CD4-positive, alpha-beta T cell treated with Interleukin-4 for 1 hour (primary cell): ENCODE measurements at places on chromosomes 4 and X.
A peak's percentile ranks its signal among the peaks of the same experiment; 100 is the strongest.

- DNase-seq: no peak
These were observed 56.0 kb downstream of the SPRY1 start for GRCh38 chr4:123452616-123453015.

DNA sequence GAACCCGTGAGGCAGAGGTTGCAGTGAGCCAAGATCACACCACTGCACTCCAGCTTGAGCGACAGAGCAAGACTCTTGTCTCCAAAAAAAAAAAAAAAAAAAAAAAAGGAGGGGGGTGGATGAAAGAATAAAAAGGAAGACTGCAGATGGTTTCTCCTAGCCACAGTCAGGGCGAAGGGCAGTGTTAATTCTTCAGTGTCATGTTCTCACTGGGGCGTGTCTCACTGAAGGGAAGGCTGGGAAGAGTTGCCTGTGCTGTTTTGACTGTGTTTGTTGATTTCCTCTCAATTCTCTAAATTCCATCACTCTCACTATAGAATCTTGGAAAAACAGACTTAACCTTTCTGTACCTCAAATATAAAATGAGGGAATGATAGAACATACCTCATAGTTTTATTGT is 71.6 kb upstream of the DHX15 start:
- no peak for DNase-seq

DNA sequence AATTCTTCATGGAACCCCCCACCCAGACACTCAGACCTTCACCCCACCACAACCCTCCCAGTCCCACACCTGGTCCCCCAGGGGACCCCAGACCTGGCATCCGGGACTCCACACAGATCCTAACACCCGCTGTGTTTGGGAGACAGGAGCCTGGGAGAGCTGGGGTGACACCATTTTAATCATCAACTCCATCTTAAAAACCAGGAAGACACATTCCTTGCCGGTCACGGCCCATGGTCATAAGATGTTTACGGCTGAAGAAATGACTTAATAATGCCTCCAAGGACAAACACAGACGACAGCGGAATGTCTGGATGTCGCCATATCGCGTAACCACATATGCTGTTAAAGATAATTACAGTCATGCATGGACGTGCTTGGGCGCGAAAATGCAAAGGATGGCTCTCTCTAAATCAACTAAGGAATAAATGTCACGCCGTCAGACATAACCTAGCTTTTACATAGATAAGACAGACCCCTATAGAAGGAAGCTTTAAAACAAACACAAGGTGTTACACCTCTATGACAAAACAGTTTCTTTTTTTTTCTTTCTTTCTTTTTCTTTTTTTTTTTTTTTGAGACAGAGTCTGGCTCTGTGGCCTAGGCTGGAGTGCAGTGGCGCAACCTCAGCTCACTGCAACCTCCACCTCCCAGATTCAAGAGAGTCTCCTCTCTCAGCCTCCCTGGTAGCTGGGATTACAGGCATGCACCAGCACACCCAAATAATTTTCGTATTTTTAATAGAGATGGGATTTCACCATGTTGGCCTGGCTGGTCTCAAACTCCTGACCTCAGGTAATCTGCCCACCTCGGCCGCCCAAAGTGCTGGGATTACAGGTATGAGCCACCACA is 2.1 kb upstream of the DHRSX start:
- no peak for DNase-seq

GRCh38 chr4:96969455-96969854 is 1129.6 kb downstream of the PDHA2 start:
- DNase-seq: no peak

GRCh38 chr4:132818091-132818490 is 331.0 kb upstream of the PCDH10 start:
- DNase-seq: no peak

GRCh38 chr4:138890891-138891570 is 124.5 kb upstream of the NOCT start:
- no peak for DNase-seq

DNA sequence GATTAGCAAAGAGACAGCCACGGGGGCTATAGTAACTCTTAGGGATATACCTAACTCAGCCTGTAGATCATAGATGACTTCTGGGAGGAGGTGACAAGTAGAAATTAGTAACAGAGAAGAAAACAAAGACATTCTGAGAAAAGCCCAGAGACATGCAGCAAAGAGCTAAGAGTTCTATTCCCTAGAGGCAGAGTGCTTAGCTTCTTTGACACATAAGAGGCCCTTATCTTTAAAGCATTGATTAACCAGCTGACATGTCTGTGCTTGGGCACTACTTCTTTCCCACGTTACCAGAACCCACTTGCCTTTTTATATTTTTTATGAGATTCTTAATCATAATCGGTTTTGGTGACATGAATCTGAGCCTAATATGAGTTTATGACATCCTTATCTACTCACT is 179.5 kb downstream of the GABRB1 start:
- DNase-seq: no peak

DNA sequence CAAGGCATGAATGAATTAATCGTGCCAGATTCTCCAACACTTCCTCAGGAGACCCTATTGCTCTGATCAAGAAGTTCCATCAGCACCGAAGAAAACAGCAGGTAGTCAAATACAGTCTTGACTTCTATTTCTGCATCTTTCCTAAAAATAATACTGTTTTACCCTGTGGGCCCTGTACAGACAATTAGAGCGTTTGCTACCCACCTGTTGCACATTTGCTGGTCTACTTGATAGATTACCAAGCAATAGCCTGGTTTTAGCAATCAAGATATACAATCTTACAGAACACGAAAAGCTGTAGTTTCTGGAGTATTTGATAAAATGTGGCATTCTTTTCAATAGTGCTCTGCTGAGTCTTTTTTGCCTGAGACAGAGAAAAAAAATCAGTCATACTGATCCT is 12.3 kb downstream of the GPR174 start:
- no peak for DNase-seq

DNA sequence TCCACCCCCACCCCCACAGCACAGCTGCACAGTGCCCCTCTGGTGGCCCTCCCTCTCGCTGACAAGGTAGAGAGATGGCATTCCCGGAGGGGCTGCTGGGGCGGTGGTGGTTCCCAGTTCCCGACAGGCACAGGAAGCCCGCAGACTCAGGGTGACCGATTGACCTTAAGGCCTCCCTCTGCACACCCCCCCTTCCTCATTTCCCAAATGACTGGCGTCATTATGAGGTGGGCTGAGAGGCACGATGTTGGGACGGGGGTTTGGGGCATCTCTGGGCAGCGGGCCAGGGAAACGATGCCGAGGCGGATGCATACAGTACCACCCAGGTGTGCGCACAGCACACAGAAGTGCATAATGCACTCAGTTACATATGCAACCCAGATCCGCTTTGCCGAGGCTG is 3.5 kb upstream of the TIMP1 start:
- no peak for DNase-seq

DNA sequence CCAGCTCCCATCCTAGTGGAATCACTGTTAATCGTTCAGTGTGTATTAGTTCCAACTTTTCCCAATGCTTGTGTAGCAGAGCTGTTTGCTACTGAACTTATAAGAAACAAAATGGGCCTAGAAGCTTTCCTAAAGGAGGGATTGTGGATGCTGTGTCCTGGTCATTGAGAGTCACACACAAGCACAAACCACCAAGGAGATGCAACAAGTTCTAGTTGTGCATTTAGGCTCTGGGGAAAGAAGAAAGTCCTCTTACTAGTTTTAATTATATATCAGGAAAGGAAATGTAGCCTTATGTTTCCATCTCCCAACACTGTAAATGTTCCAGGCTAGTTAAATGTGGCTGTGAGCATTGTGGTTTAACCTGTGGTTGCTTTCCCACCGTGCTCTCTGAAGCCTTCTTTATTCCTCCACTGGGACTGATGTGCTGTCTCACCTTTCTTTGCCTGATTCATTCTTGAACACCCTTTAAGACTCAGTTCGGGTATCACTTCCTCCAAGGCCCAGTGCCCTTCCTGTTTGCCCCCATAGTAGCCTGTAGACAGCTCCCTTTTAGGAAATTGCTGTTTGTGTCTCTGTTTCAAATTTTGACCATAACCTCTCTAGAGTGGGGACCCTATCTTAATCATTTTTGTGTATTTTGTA is 34.3 kb downstream of the ATP10D start:
- no peak for DNase-seq

DNA sequence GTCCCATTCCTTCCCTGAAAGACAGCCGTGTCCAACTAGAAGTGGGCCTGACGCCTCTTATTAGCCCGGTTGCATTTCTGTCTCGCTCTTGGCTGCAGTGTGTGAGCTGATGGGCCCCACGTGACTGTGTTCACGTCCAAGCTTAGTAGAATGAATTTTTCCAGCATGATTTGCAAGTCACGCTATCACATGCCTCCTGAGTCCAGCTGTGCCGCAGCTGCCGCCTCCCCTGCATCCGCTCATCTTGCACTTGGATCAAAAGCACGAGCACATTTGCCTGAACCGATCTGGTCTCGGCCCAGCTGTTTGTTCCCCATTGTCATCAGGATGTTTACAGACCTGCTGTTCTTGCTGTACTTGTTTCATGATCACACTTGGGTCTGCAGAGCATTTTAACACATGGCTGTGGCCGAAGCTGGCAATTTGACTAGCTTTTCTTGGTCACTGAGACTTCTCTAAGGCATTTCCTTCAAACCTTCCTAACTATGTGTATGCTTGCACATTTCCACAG is 126.5 kb downstream of the KIT start:
- DNase-seq: no peak

GRCh38 chr4:110211007-110211769 is 12.8 kb upstream of the ELOVL6 start:
- peak; percentile 34 for DNase-seq

DNA sequence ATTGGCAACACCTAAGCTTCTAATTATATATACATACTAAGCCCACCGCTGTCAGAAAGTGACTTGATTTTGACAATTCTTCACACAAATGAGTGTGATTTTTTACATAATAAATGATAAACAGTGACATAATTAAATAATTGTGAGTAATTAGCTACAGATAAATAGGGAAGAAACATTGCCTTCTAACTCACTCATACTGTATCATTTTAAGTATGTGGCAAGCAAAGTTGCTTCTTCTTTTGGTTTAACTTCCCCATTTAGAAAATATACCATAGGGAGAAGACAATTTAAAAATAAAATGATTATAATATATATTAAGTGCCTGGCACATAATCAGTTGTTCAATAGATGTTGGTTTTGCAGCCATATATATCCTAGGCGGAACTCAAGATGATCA is 644.2 kb downstream of the FSTL5 start:
- DNase-seq: no peak

DNA sequence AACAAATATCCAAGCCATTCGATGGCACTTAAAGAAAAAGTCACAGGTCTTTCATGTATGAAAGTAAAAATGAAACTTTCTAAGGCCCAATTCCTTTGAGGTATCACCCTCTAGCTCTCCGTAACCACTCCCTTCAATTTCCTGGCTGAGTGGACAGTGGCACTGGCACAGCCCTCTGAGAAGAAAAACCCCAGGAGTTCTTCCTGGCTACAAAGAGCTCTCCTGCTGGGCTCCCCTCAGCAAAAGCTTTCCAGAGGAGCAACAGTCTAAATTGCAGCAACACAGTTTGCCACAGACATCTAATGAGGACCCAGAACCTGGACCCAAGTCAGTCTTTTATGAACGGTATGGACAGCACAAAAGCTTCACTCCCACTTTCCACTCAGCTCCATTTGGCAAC is 71.8 kb downstream of the FUNDC1 start:
- DNase-seq: no peak

- DNase-seq: no peak
These were observed 40.5 kb downstream of the ATP1B4 start for GRCh38 chrX:120402369-120402768.

DNA sequence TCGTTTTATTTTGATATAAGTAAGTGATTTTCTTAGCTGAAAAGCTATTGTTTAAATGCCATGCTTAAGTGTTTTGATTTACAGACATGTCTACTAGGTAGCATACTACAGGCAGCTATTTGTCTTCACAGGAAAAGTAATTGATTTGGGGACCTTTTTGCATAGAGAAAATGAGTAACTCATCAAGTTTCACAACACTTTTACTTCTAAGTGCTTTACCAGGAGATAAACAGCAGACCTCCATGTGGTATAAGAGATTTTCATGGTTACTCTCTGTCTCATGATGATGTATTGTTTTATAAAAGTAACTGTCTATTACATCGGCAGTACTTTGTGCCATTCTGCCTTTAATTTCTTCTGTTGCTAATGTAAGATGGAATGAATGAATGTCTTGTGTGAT is 28.7 kb downstream of the RBPJ start:
- no peak for DNase-seq

GRCh38 chr4:26319949-26320537 is 771 bp upstream of the RBPJ start:
- DNase-seq: no peak

GRCh38 chrX:106007815-106008214 is 30.7 kb downstream of the SERPINA7 start:
- DNase-seq: no peak

DNA sequence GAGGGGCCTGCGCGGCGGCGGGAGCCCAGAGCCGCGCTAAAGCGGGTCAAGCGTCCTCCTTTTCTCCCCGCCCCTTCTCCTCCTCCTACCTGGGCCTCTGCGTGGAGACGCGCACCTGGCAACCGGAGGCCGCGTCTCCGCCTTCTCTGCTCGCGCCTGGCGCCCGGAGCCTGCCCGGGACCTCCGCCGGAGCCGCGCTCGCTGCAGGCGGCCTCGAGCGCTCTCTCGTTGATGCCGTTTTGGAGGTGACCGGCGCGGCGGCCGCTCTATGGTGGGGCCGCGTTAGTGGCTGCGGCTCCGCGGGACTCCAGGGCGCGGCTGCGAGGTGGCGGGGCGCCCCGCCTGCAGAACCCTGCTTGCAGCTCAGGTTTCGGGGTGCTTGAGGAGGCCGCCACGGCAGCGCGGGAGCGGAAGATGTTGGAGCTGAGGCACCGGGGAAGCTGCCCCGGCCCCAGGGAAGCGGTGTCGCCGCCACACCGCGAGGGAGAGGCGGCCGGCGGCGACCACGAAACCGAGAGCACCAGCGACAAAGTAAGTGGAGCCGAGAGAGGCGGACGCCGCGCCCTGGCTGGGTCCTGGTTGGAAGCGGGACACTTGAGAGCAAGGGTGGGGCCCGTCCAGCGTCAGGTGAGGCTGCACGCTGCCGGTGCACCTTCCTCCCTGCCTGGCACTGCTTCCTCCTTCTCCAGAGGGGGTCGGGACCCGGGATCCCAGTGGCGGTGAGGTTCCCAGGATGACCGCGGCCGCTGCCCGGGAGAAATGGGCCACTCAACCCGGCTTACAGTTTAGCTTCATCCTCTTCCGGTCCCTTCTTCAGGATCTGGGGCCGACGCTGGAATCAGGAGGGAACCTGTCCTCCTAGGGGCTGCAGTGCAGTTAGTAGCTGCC is at the start of gene CDS1:
Gene CDS1 (plus strand): TSS at position 140 of the 888 bp plus-strand sequence. CDS start 275 bp downstream, at position 415.
- DNase-seq: no peak

DNA sequence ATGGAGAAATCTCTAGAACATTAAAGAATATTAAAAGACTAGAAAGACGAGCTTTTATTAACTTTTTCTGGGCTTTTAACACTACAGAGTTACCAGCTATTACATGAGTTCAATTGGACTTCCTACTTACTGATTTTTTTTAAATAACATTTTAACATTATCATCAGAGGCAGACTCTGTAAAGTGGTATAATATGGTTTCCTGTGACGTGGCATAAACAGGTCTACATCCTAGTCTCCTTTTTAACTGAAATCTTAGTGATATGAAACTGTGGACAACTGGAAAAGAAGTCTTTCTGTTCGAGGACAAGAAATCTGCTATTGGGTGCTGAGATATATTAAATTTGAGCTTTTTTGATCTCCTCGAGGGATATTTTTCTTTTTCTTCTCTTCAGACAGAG is 48.7 kb upstream of the ABCG2 start:
- no peak for DNase-seq
